Activated CD4-positive, alpha-beta memory T cell treated with anti-CD3 and anti-CD28 coated beads for 36 hours (primary cell): ENCODE measurements at places on chromosomes 1 and 21. TPM values are rescaled to one million over a fixed set of nuclear protein-coding genes. Genes with fewer than 3 reads are reported as not detected.

- no peak for DNase-seq
Observed at GRCh38 chr1:33120436-33121231, 39.7 kb downstream of the AZIN2 start.

- DNase-seq: no peak
Observed at GRCh38 chr1:22854688-22855565, 117.7 kb downstream of the LACTBL1 start.

DNA sequence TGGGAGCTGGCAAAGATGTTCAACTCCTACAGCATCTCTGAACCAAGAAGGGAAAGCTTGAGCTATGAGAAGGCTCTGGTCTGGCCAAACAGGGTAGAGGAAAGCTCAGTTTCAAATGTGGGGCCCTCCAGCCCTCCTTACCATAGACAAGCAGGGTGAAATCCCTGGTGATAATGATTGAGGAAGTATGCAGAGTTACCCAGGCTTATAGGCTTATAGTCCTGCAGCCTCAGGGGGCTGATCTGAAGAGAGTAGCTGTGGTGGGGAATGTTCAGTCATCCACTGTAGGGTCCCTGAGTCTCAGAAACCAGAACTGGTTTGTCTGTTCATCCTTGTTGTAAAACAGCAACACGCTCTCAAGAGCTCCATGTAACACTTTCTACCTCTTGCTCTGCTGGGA, 19.8 kb upstream of the LY9 start:
- DNase-seq: no peak

GRCh38 chr1:174894117-174894762, 105.5 kb upstream of the CACYBP start:
- no peak for DNase-seq

DNA sequence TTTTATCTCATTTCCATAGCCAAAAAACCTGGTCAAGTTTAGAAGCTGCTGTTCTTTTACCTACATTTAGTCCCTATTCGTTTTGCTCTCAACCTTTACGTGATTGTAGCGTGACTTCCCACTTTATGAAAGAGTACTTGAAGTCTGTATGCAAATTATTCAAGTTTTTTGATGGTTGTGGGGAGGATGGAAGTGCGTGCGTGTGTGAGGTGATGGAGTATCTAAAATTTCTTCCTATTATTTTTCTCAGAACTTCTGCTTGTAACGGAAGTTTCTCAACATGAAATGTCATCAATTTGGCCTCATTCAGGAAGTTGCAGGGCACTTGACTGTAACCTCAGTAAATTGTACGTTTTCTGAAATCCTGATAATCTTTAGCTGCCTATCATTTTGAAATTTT, 64.0 kb downstream of the SAMSN1 start:
- peak; percentile 28 for DNase-seq

Gene IFI44
- total RNA-seq: 60.1 TPM

Gene AGRN
- total RNA-seq: 33.2 TPM

Gene ARID1A
- 64.3 TPM for total RNA-seq
